ENCODE measurements at places on chromosomes 1 and 21. TPM values are rescaled to one million over a fixed set of nuclear protein-coding genes. Genes with fewer than 3 reads are reported as not detected.

DNA sequence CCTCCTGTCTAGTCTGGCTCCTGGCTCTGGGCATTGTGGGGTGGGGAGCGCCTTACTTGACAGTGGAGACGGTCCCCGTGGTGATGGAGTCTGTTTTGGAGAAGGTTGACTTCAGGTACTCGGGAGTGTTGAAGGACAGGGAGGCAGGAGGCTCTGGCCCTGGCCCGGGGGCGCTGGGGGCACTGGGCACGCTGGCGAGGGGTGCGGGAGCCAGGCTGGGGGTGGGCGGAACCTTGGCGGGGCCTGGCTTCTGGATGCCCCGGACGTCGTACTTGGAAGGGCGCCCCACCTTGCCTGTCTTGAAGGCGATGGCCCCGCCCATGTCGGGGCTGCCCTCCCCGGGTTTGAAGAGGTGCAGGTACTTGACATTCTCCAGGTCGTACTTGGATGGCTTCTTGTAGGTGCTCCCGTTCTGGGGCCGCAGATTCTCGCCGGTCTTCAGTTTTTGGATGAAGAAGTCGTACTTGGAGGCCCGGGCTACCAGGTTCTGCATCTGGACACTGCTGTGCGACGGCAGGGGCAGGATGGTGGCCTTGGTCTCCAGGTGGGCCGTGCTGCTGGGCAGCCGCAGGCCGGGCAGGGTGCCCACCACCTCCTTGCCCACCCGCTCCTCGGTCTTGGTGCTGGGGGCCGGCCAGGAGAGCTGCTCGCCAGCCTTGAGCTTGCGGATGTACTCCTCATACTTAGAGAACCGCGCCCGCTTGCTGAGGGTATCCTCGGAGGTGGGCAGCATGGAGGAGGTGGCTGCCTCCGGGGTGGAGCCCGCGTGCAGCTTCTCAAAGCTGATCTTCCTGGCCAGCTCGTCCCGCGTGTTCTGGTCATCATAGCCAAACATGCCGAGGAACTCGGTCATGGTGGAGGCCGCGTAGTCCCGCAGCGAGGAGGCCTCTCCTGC lies 136.6 kb downstream of the CASZ1 start:
- no peak for DNase-seq

PAPPA2 gene
- 3.9 TPM for total RNA-seq

DNA sequence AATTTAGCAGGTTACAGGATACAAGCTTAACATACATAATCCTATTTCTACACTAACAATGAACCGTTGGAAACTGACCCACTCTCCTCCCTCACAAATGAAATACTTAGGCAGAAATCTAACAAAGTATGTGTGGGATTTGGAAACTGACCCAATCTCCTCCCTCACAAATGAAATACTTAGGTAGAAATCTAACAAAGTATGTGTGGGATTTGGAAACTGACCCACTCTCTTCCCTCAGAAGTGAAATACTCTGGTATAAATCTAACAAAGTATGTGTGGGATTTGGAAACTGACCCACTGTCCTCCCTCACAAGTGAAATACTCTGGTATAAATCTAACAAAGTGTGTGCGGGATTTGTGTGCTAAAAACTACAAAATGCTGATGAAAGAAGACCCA lies 60.3 kb downstream of the TRAF5 start:
- no peak for DNase-seq

DNA sequence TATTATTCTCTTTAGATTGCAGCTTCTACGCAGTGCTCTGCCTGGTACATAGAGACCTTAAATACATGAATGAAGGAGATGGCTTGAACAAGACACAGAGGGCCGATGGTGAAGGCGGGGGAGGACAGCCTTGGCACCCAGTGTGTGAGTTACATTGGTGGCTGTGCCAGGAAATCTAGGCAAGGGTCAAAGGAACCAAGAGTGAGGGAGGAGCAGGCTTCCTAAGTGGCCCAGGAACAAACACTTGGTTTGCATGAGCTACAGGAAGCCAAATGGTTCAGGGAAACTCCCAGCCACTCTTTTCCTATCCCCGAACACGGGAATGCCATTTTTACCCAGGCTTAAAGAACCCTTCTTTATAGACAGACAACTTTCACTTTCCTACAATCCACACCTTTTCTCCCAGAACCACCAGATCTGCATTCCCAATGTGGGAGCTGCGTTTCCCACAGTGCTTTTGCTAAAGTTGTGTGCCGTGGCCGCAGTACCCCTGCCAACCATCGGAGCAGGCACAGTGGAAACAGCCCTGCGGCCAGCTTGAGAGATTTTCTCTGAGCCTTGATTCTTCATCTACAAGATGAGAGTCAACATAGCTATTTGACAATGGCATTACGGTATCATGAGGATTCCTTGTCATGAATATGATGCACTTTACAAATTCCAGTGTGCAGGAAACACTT lies 3.5 kb upstream of the CLEC20A start:
- no peak for DNase-seq

Measured in sigmoid colon (tissue), 7 donors.